ENCODE measurements at places on chromosomes 16 and 17.

GRCh38 chr17:11720816-11721215 lies 122.5 kb downstream of the DNAH9 start:
- no peak for DNase-seq

- DNase-seq, result peak; percentile 44
These were observed 29.7 kb downstream of the BRIP1 start for GRCh38 chr17:61833536-61834193.

DNA sequence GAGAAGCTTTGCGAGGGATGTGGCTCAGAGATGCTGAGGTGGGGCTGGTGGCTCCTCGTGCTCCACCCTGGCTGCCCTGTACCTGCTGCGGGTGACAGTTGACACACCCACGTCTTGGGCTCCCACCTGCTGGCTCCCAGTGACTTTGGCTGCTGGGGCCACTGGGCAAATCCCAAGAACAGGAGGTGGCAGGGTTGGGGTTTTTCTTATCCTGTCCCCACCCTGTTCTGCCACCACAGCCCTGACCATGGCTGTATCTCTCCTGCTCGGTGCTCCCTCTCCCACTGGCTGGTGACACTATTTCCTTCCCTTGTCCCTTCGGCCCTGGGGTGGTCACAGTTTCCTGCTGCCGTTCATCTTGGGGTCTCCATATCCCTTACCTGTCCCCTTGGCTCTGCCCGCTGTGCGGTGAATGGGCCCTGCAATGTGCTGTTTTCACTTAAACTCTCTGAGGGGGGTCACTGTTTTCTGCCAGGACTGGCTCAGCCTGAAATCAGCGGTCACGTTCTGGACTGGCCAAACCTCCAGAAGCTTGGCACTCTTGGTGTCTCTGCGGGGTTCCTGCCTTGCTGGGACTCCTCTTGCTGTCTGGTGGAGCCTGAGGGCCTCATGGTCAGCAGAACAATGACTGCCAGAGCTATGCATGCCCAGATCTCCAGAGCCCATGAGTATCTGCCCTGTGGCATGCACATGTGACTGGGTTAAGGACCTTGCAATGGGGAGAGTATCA lies 144.2 kb downstream of the IRF8 start:
- no peak for DNase-seq

GRCh38 chr16:88482630-88483391 lies 29.7 kb downstream of the ZFPM1 start:
- no peak for DNase-seq

GRCh38 chr17:82419540-82419939 lies 1.2 kb upstream of the OGFOD3 start:
- no peak for DNase-seq

DNA sequence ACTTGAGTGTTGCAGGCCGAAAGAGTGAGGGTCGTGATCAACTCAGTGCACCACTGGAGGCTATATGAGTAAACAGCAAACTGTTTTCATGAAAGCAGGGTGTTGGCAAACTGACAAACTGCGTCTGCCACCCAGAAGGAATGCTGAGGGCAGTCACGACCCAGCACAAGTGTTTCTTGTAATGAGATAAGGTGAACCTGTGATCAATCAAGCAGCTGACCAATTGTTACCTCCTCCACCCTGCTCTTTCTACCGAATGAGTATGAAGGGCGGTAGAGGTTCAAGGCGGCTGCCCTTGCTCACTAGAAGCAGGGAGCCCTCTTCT lies 5.5 kb upstream of the SRL start:
- DNase-seq, result no peak

DNA sequence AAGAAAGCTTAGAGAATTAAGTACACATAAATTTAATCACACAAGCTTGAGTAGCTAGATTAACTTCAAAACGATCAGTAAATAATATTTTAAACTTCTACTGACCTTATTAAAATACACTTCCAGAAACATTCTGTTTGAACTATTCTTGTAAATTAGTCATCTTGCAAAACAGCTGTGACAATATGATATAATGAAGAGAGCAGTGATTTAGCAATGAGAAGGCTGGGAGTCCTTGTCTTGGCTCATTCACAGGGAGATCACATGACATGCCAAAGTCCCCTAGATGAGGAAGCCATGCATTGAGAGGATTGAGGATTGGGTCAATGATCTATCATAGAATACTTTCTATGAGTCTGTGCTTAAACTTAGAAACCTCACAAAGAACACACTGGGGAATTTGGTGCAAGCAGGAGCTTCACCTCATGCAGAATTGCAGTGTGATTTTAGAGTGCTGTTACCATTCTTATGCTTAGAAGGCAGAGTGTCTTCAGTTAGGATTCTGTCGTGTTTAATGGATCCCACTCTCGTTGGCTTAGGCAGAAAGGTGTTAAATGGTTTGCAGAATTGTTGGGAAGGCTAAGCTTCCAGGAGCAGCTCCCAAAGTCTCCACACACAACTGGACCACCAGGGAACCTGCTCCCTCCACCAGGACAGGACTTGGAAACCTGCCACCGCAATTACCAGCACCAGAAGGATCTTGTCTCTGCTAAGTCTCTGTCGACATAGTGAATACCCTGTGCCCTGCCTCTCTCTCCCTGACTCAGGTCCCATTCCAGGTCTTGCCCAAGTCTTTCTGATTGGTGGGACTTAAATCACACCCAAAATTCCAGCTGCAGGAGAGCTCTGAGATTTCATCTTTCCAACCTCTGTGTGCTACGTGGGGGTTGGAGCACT lies 87.1 kb downstream of the USP22 start:
- DNase-seq, result no peak

DNA sequence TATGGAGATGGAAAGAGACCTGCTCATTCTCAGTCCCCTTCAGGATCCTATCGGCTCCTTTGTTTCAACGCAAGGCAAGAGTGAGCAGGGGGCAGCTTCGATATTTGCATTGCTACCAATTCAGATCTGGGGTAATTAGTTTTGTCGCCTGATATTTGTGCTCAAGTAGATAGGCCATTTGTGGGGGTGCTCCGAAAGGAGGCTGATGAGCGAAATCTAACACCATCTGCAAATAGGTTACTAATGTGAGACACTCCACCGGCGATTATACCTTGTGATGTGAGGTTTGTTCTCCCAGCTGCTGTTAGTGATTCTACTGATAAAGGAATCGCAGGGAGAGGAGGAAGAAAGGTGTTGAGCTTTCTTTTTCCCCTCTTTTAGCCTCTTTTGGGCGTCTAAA lies 31.5 kb downstream of the WSCD1 start:
- no peak for DNase-seq

- no peak for DNase-seq
These were observed 9.8 kb upstream of the TMEM92 start for GRCh38 chr17:50264263-50265113.

GRCh38 chr17:33469911-33470310 lies 176.8 kb upstream of the ASIC2 start:
- peak; percentile 20 for DNase-seq

- no peak for DNase-seq
These were observed 93.8 kb upstream of the RPRML start for GRCh38 chr17:47072886-47073285.

- no peak for DNase-seq
These were observed 62.3 kb downstream of the PHKB start for GRCh38 chr16:47523342-47524006.

- no peak for DNase-seq
These were observed 34.5 kb downstream of the KCNJ16 start for GRCh38 chr17:70109497-70109896.

DNA sequence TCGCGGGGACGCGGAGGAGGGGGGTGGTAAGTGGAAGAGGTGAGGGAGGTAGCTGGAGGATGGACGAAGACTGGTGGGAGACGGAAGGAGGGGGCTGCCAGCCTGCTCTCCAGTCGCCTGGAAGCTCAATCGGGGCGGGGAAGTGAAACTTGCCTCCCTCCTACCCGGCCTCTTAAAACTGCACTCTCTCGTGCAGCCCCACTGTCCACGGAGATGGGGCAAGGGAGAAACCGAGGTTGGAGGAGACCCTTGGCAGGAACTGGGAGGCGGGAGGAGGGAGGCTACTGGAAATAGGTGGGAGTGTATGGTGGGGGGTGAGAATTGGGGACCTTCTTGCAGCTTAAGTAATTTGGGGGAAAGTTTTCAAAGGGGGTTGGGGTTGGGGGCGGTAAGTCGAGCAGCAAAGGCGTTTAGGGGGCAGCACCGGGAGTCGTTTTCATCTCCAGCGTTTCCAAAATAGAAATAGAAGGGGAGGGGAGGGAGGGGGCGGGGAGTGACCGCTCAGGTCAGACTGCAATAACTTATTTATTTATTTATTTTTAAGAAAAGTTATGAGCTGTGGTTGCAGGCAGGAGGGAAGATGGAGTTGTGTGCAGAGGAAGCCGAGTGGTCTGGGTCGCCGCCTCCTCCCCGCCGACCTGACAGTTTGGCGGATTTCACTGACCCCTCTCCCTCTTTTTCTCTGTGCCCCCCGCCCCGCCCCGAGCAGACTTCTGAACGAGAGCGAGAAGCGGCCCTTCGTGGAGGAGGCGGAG lies 1.4 kb downstream of the SOX9 start:
- no peak for DNase-seq

DNA sequence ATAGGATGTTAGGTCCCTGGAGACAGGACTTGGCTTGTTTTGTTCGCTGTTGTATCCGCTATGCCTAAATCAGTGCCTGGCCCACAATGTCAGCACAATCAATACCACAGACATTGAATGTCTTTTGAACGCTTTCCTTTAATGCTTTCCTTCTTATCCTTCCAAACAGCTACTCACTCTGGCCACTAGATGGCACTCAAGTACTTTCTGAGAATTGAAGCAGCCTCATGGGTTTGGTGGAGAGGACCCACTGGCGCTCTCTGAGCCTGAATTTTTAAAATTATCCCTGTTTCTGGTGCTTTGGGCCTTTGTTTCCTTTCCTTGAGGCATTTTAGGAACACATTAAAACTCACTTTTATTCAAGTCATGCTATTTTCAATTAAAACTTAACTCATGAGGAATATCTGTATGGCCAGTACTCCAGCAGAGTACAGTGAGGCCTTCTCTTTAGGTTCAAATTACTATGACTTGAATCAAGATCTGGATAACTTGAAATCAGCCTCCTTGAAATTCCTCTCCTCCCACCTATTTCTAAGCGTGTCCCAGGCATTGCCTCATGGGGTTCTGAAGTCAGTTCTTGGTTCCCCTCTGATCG lies 3.2 kb upstream of the NLRP1 start:
- no peak for DNase-seq

DNA sequence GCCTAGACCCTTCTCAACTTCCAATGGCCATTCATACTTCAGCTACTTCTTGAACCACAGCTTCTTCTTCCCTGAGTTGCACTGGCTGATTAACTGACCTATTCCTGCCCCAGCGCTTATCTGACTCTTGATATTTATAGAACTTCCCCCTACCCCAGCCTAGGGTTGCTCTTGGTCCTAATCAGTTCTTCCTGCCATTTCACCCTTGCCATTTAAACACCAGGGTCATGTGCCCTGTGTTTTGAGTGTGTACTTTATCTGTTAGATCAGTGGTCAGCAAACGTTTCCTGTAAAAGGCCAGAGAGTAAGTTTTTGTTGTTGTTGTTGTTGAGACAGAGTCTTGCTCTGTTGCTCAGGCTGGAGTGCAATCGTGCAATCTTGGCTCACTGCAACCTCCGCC lies 82.4 kb upstream of the COX10 start:
- no peak for DNase-seq

GRCh38 chr16:56774016-56774680 lies 44.2 kb downstream of the NUP93 start:
- no peak for DNase-seq

- no peak for DNase-seq
These were observed 6.0 kb downstream of the RNF157 start for GRCh38 chr17:76234354-76234679.

- DNase-seq, result no peak
These were observed 138.5 kb downstream of the SSH2 start for GRCh38 chr17:29791336-29792080.

DNA sequence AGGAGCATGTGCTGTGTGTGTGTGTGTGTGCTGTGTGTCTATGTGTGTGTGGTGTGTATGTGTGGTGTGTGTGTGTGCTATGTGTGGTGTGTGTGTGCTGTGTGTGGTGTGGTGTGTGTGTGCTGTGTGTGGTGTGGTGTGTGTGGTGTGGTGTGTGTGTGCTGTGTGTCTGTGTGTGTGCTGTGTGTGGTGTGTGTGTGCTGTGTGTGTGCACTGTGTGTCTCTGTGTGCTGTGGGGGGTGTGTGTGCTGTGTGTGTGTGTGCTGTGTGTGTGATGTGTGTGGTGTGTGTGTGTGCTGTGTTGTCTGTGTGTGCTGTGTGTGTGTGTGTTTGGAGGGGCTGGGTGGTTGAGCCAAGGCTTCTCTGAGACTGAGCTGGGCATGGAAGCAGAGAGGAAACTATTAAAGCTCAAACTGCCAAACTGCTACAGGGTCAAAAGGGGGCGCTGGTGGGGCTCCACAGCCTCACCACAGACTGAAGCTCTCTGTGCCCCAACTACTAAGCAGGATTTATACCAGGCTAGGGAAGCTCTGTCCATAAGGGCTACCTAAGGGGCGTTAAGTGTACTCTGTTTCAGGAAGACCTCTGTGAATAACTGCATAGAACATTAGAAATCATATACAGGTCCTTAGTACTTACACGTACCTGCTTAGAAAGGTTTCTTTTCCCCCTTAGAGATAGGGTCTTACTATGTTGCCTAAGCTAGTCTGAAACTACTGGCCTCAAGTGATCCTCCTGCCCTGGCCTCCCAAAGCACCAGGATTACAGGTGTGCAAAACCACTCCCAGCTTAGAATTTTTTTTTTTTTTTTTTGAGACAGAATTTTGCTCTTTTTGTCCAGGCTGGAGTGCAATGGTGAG lies 27.8 kb upstream of the GHDC start:
- no peak for DNase-seq

DNA sequence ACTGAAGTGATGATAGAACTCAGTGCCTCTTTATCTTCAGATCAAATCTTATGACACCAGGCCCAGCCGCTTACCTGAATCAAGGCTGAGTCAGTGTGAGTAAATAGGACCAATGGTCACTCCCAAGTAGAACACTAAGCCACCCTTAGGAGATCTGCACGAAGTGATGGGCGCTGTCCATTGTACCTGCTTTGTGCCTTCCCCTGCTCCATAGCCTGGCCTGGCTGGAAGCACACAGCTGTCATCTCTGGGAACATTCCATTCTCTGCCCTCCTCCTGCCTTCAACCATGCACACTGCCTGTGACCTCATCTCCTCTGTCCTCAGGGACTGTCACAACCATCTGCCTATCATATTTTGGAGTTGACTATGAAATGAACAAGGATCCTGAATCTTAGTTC lies 279.5 kb upstream of the ASIC2 start:
- DNase-seq, result no peak

GRCh38 chr16:19184823-19185509 lies 16.9 kb downstream of the SYT17 start:
- no peak for DNase-seq

DNA sequence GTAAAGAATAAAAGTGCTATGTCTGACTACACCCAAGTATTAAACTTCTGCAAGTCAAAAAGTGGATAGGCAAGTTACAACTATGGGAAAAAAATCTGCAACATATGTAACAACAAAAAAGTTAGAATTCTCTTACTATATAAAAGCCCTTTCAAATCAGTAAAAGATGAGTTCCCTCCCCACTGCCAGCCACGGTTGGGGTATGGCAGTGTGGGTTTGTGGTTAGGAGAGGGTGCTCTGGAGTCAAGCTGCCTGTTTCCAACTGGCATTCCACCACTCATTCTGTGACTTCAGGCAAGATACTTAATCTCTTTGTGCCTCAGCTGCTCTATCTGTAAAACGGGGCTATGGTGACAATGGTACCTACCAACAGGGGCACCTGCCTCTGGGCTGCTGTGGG lies 26.6 kb upstream of the MFSD6L start:
- no peak for DNase-seq

Measured in GM04503 (cell line).